ENCODE measurements at places on chromosomes 7 and 10. TPM values are rescaled to one million over a fixed set of nuclear protein-coding genes. Genes with fewer than 3 reads are reported as not detected.
A peak's percentile ranks its signal among the peaks of the same experiment; 100 is the strongest.

DNA sequence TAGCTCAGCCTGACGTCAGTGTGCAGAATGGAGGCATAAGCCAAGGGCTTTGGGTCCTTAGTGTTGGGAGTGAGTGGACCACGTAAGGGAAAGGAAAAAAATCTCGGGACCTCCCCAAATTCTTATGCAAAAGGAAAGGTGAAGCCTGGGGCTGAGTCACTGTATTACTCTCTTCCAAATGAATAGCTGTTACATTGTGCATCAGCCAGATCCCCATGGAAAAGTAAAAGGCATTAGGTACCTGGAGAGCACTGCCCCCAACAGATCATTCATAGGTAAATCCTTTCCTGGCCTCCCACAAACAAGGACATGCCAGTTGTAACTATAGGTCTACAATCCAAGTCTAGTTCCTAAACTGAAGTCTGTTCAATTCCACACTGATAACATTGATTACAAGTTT lies 170.5 kb downstream of the C1GALT1 start:
- no peak for DNase-seq

- DNase-seq, result no peak
Observed at GRCh38 chr7:20440472-20441105, 109.9 kb downstream of the ITGB8 start.

MSMB gene
- not detected for total RNA-seq

DNA sequence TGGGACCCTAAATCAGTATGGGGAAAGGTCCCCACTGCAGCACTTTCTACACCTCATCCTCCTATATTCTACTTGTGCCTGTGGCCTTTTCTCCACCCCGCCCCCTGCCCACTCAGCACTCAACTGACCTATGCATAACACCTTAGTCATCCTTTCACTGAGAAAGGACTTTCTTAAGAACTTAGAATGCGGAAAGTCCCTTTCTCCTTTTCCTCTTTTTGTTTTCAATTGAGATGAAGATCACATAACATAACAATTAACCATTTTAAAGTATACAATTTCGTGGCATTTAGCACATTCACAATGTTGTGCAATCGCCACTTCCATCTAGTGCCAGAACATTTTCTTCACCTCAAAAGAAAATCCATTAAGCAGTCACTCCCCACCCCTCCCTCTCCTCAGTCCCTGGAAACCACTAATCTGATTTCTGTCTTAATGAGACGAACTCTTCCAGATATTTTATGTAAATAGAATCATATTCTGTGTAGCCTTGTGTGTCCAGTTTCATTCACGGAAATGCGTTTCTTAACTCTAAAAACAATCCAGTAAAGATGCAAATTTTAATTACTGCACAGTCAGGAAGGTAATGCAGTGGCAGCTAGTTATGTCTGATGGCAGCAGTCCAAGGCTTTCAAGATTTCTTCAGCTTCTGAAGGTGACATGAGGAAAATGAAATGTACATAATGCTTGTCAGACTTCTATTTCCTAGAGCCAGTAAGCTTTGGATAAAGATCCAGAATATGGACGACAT lies 41.7 kb downstream of the FAS start:
- DNase-seq, result no peak

DNA sequence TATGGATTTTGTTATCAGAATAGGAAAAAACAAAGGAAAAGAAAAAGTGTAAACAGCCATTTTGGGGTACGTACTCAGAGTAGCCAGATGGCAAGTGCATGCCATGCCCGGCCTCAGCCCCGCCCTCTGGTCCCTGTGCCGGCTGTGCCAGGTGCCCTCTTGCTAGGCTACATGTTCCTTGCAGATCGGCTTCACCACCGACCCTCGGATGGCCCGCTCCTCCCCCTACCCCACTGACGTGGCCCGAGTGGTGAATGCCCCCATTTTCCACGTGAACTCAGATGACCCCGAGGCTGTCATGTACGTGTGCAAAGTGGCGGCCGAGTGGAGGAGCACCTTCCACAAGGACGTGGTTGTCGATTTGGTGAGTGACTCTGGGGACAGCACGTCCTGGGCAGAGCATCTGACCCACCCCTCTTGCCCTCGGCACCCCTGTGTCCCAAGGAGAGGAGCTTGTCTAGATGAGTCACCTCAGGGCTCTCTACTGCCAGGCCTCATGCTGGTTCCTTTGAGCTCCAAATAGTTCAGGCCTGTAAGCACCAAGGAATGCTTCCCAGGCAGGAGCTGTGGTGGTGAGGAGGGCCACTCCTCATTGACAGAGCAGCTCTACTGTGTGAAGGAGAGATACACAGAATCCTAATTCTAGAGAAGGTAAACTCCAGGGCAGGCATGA lies 54.9 kb upstream of the ZMIZ2 start:
- peak; percentile 97 for DNase-seq

DNA sequence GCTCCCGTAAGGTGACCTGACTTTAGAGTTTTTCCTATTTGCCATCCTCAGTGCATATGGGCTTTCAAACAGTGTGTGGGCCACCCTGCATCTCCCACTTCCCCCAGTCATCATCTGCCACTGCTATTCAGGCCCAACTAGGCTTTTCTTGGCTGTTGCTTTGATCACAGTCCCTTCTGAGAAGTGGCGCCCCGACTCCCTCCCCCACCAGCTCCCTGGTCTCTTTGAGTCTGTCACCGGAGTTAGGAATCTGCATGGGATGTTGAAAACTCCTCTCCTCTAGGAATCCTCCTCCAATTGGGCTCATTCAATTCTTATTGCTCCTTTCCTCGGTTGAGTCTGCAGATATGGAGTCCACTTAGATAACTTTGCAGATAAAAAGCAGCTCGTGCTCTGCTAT lies 32.1 kb downstream of the HIF1AN start:
- DNase-seq, result no peak

LRRN3 gene
- total RNA-seq, result 5.6 TPM

- DNase-seq, result no peak
Observed at GRCh38 chr7:120272261-120272660, 714 bp upstream of the KCND2 start.

Measured in gastrocnemius medialis (tissue), 4 donors.